ENCODE measurements at places on chromosomes 3 and 15.

DNA sequence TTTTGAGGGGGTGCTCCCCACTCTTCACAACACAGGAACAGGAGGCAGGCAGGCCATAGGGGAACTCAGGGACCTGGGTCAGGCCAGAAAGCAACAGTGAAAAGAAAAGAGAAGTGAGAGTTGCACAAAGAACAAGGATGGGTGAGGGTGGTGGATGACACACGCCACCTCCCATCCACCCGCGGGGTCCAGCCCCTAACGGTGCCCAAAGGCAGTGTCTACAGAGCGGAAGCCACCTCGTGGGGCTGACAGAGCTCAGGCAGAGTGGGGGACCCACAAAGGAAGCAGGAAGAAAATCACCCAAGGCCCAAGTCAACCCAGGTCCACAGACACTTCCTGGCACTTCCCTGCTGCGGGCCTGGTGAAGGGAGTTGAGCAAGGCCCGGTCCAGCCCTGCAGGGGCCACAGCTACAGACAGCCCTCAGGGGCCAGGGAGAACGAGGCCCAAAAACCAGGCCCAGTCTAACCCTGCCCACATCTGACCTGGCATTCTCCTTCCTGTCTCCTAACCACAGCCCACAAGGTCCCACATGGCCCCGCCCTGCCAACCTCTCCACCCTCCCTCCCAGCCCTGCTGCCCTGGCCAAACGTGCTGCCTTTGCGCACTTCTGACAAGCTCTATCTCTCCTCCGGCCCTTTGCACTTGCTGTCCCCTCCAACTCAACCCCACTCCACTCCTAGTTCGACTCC, 5.9 kb downstream of the NUP210 start:
- peak; percentile 86 for DNase-seq

DNA sequence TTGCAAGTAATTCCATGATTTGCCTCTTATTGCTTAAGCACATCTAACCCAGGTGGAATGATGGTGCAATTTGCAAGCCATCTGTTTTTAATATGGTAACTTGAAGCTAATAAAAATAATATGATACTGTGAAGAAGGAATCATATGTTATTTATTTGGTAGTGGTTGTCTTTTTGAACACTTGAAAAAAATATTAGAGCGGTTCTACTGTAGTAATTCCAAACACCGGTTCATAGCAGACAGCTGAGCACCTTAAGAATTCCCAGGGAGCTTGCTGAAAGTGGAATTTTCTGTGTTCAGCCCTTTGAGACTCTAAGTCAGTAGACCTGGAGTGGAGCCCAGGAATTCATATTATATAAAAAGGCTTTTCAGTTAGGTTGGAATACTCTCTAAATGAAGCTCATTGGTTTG, 687.4 kb downstream of the EDEM1 start:
- no peak for DNase-seq

GRCh38 chr15:43150191-43150929, 17.0 kb downstream of the TMEM62 start:
- no peak for DNase-seq

DNA sequence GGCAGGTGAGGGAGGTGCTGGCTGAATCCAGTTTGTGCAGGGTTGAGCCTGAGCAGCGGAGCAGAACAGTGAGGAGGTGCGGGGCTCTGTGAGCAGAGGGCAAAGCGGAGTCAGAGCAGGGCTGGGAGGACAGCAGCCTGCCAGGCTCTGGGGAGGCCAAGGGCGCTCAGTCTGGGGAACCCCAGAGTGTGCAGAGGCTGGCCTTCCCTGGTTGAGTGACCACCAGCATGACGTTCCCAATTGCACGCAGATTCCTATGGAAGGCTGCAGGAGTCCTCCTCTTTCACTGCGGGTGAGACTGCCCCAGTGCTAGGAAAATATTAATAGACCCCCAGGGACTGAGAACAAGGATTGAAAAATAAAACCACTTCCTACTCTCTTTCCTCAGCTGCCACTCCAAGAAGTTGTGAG, 13.2 kb downstream of the MRAS start:
- DNase-seq, result no peak

DNA sequence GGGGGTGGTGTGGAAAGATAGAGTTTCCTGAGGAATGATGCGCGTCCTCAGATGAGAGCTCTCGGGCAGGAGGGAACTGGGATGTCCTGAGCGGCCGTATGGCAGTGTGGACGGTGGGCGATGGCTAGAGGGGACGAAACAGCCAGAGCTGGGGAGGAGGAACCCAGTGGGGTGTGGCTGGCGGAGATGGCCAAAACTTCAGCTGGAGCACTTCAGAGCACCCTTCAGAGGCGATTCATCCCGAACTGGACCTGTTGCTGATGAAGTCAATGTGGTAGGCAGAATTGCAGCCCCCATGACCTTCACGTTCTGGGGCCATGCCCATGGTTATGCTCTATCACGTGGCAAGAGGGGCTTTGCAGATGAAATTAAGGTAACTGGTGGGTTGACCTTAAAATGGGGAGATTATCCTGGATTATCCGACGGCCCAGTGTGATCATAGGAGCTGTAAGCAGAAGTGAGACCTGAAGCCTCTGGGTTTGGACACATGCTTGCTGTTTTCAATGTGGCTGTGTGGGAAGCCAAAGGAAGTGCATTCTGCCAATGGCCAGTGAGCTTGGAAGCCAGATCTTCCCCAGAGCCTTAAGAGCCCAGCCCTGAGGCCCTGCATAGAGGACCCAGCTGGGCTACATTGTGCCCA, 52.3 kb downstream of the ATP1B3 start:
- no peak for DNase-seq

- DNase-seq, result no peak
Measured at GRCh38 chr15:40182358-40183029, 21.6 kb downstream of the BUB1B start.

DNA sequence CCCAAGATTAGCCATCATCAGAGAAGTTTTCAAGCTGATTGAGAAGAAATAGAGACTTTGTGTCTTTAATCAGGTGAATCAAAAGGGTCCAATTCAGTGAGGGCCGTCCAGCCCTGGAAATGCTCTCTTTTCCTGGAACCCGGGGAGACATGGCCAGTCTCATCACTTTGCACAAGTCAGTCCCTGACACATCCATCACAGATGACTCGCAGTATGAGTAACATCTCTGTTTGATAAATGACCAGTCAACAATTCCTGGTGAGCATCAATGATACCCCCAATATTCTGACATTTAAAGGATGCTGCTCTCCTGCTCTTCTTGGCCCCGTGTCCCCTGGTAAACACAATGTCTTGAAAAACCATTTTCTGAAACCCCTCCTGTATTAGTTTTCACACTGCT, 26.7 kb downstream of the C3orf20 start:
- DNase-seq, result no peak

GRCh38 chr3:194521510-194522260, 34.9 kb upstream of the ATP13A3 start:
- DNase-seq, result no peak

DNA sequence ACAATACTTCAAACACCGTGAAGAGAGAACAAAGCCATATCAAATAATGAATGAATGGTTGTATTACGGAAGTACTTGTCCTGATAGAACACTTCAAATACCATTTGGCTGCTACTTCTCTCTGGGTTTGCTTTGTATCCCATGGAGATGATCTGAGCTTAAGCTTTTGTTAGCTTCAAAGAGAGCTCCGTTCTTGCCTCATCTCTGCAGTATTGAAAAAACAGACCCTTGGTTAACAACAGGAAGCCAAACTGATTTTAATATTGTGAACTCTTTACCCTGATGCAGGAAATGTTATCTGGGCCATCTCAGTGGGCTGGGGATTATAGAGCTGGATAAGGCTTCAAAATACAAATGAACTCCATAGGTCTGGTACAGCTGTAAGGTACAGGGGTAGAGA, 101.0 kb downstream of the CHL1 start:
- no peak for DNase-seq

DNA sequence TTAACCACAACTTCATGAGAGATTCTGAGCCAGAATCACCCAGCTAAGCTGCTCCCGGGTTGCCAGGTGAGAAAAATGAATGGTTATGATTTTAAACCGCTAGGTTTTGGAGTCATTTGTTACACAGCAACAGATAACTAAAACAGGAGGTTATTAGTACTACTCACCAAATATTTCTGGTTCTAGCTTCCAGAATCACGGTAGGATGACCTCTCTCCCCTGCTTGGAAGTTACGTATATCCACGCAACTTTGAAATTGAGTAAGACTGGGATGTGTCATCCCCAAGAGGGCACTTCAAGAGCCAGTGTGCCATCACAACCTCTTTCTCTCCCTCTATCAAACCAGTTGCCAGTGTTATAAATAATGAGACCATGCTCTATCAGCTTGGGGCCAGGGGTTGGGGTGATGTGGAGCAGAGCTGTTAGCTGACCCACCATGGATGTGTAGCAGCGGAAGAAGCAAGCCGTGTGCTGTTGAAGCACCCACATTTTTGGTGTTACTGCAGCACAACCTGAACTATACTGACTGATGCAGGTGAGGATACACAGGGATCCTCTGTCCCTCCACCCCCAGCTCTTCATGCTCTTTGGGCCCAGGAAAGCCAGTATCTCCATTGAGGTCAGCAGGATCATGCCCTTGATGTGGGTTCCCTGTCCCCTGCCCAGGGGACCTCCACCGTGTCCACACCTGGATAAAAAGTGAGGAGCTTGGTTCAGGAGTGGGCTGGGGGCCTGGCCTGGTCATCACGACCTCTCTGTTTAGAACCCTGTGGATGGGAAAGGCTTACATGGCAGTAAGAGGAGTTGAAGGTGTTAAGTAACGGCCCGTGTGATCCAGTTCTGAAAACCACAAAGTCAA, 19.4 kb upstream of the ALDH1A3 start:
- DNase-seq, result no peak

DNA sequence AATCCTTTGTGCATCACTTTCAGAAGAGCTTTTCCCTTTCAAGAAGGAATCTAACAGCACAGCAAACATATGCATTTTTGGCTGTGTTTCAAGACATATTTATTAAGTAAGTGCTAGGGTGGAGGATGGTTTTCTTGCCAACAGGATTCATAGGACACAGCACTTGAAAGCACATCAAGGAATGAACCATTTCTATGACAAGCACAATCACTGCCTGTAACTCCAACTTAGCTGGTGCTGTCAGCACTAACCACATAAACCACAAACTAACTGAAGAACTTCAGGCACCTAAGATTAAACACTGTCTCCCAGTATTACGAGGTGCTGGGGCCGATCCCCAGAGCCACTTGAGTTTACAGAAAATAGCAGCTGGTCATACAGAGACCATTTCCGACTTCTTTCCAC, 35.4 kb upstream of the SPRED1 start:
- DNase-seq, result no peak

DNA sequence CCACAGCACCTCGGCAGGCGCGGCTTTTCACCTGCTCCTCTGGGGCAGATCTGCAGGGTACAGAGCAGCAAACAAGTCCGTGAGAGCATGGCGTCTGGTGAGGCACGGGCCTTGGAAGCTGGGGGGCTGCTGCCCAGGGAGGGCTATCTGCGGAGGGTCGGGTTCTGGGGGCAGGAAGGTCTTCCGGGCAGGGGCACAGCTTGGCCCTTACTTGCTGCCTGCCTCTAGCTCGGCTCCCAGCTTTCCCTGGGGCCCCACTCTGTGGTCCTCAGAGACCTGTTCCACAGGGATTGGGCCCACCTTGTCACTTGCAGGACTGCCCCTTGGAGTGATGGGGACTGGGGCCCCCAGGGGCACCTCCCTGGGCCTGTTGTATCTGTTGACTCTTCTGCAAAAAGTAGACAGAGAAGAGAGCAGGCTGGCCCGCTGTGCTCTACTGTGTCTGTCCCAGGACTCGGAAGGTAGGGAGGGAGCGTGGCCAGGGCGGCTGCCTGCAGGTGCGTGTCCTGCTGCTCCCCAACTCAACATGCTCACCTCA, 84.1 kb downstream of the TBC1D2B start:
- DNase-seq, result no peak

DNA sequence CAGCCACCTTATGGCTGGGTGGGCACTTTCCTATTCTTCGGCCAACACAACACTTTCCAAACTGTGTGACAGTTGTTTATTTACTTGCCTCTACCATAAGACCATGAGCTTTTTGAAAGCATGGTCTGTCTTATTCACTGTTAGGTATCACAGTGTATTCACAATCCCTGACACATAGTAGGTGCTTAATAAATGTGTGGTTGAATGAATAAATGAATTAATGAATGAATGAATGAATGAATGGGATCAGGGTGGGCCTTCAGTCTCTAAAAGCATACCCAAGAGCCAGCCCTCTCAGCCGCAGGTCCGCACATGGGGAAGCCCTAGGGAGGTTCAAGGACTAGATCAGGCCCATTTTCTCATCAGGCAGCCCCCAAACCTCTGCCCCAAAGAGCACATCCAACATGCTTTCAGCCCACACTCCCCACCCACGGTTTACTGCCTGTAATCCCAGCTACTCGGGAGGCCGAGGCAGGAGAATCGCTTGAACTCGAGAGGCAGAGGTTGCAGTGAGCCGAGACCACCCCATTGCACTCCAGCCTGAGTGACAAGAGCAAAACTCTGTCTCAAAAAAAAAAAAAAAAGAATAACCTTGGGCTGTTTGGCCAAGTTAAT, 95.9 kb downstream of the LIPC start:
- no peak for DNase-seq

DNA sequence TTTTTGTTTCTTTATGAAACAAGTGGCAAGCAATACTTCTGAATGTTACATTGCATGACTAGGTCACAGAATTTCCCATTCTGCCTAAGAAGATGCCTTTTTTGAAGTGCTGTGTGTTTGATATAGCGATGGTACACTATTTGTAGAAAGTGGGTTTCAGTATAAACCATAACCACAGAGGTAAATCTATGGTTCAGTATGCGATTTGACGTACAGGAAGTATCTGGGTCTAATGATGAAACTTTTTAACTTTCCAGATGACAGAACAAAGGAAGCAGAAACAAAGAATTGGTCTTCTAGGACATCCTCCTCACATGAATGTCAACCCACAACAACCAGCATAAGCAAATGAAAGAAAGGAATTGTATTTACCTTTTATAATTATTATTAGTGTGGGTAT, 133.4 kb upstream of the BHLHE40 start:
- no peak for DNase-seq

GRCh38 chr3:142056656-142057330, 92.6 kb downstream of the TFDP2 start:
- DNase-seq, result no peak

GRCh38 chr15:39946862-39947261, 12.9 kb downstream of the EIF2AK4 start:
- no peak for DNase-seq

DNA sequence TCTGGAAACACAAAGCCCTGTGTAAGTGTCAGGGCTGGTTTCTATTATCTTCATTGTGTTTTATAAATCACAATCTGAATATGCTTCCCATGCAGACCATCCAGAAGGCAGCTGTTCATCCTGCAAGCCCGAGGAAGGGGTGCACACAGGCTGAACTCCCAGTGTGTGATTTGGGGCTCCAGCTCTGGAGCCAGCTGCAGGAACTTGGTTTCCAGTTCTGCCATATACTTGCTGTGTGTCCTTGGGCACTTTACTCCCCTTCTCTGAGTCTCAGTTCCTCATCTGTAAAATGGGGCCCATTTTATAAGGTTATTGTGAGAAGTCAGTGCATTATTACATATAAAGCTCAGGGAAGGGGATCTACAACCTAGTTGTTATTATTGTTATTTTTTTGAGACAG, 22.6 kb downstream of the CYP8B1 start:
- no peak for DNase-seq
